Neural crest cell (in vitro differentiated cells): ENCODE measurements at places on chromosomes 5 and 9. TPM values are rescaled to one million over a fixed set of nuclear protein-coding genes. Genes with fewer than 3 reads are reported as not detected.
A peak's percentile ranks its signal among the peaks of the same experiment; 100 is the strongest.

DNA sequence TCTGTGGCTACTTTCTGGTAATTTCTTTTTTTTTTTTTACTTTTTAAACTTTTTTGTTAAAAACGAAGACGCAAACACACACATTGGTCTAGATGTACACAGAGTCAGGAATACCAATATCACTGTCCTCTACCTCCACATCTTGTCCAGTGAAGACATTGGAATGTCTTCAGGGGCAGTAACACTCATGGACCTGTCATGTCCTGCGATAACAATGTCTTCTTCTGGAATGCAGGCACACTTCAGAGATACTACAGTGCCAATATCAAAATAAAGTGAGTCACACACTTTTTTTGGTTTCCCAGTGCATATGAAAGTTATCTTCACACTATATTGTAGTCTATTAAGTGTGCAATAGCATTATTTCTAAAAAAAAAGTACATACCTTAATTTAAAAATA is 175.9 kb downstream of the ARRDC3 start:
- DNase-seq: no peak

GRCh38 chr5:98258939-98259338 is 514.5 kb upstream of the RGMB start:
- no peak for DNase-seq

- DNase-seq: no peak
Measured at GRCh38 chr9:68832101-68832500, 127.1 kb downstream of the PIP5K1B start.

GRCh38 chr5:36876299-36876964 is at the start of gene NIPBL:
NIPBL (plus strand) TSS chr5:36876769; CDS start chr5:36953697, 76,928 bp downstream.
- DNase-seq: peak; percentile 83

Gene CCL27
- 0.86 TPM in 1 of 2 replicates, not detected in the other for total RNA-seq

- no peak for DNase-seq
Measured at GRCh38 chr5:146722361-146722779, 156.2 kb downstream of the PPP2R2B start.

DNA sequence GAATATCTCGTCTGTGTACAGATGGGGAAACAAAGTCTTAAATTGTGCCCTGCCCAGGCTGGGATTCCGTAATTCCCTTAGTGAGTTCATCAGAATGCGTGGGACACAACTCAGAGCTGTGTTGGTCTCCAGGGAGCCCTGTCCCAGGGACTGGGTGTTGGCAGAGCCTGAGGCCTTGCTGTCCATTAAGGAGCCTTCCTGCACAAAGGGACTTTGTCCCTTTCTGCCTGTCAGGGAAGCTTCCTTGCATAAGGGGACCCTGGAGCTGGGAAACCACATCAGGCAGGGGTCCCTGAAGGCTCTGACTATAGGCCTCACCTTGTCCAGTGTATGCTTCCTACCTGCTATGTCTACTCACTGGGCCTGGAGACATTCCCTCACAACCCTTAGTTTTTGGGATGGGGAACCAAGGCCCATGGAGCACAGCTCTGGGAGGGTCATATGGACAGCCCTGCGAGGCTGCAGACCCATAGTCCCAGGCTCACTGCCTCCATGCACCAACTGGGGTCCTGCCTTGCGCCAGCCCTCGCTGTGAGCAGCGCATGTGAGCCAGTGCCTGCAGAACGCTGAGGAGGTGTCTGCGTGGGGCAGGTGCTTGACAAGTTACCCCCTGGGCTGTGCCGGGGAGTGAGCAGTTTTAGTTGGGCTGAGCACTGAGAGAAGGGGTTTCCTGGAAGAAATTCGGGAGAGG is 1.6 kb downstream of the CARD19 start:
- DNase-seq: no peak

Gene PCDHGA11
- 1.8 and 2.4 TPM in 2 replicates for total RNA-seq

GRCh38 chr5:79990205-79990597 is 861 bp downstream of the MTX3 start:
- DNase-seq: no peak

Gene PCDHB12
- 3.1 TPM in 2 replicates for total RNA-seq

GRCh38 chr5:128099944-128100343 is 16.4 kb downstream of the SLC12A2 start:
- no peak for DNase-seq

DNA sequence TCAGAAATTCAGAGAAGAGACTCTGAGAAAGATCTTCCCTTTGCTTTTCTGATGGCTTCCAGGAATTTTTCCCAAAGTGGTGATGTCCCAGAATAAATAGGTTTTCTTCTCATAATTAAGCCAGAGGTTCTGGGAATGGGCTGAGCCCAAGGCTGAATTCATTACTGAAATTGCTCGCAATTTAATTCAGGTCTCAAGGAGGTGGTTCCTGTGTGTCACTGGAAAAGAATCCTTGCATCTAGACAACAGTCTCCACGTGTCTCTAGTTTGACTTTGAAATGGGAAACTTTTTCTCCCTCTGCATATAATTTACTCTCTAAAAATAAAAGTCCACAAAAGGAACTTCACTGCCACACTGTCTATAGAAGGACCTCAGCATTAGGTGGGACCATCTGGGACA is 27.8 kb upstream of the STX17 start:
- DNase-seq: no peak

- DNase-seq: no peak
Measured at GRCh38 chr9:137761032-137761431, 116.5 kb upstream of the CACNA1B start.

- DNase-seq: no peak
Measured at GRCh38 chr5:98563885-98564653, 209.4 kb upstream of the RGMB start.

Gene PTGS1
- total RNA-seq: 0.16 and 0.37 TPM in 2 replicates

DNA sequence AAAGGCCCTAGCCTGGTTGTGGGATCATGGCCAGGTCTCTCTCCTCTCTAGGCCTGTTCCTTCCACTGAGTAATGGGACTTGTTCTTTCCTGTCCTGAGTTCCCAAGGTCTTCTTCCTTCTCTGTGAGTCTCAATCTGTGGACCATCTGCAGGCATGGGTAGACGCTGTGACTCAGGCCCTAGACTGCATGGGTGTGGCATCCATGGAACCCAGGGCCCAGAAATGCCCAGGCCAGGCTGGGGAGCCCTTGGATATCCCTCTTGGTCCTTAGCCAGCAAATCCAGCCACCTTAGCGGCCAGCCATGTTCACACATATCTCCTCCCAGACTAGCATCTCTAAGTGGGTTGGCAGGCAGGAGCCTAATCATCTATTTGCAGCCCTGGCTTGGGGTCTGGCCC is 2.3 kb upstream of the ACSL6 start:
- no peak for DNase-seq
